Body of pancreas (tissue), 4 donors: ENCODE measurements at places on chromosomes 7 and 10. TPM values are rescaled to one million over a fixed set of nuclear protein-coding genes. Genes with fewer than 3 reads are reported as not detected.

Gene LOXL4
- total RNA-seq = 10.6 TPM

Gene PPRC1
- 17.9 TPM for total RNA-seq

Gene HKDC1
- 6.7 TPM for total RNA-seq

Gene GPR37
- total RNA-seq = 2.6 TPM
